ENCODE measurements at places on chromosomes 4 and X.

DNA sequence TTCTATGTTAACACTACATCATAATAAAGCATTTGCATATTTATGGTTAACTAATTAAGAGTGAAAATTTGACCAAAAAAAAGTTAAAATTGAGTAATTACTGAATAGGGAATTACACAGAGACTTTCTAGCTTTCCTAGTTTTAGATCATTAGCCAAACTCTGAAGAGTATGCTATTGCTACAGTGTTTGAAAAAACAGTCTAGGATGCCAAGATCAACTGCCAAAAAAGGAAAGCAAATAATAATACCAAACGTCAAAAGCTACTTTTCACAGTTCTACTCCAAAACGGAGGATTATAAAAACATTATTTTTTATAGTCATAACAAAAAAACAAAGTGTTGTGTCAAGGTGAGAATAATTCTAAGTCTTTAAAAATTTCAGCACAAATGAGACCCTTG is 359.8 kb upstream of the CTSO start:
- no peak for DNase-seq

DNA sequence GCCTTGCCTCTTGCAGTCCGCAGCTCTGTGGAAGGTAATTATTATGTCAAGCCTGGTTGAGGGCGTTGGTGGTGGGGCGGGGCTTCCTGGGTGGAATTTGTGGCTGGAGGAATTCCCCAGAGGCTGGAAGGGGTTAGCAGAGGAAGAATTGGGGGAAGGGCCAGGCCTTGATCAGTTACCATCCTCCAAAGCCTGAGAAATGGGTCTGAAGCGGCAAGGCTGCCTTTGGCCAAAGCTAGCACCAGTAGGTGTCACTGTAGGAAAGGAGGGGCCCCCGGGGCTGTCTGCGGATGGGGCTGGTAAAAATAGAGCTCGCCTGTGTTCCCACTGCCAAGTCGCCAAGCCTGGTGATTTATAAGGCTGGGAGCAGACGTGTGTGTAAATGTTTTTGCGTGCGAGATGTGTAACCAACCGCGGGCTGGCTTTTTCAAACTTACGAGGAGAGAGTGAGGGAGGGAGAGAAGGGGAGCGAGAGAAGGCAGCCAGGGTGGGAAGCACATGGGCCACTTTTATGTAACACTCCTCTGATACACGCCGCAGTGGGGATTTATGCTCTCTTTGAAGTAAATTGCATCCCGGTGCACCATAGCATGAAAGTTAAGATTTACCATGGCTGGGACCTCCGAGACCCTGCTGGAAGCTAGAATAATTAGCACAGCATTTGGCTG is 367.0 kb downstream of the BCOR start:
- peak; percentile 87 for DNase-seq

DNA sequence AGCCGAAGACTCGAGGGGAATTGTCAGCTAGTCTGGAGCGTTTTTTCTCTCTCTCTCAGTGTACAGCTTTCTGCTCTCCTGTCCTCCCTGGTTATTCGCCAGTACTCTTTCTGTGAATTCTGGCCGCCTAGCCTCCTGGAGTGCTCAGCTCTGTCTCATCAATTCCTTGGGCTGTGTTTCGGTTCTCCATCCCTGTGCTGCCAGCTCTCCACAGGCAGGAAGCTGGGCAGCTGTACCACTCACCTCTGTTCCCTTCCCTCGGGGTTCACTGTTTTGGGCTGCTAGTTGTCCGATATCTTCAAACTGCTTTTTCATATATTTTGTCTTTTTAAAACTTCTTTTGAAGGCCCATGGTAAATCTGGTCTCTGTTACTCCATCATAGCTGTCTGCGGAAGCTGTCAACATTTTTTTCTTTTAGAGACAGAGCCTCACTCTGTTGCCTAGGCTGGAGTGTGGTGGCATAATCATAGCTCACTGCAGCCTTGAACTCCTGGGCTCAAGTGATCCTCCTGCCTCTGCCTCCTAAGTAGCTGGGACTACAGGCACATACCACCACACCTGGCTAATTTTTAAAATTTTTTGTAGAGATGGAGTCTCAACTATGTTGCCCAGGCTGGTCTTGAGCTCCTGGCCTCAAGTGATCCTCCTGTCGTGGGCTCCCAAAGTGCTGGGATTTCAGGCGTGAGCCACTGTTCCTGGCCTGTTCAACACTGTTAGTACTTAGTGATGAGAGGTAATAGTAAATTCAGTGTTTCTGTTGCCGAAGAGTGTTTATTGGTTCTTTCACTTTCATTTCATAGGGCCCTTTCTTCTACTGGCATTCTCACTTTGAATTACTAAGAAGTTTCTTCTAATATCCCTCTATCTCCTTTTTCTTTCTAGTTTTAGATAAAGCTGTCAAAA is 18.6 kb downstream of the ZCCHC4 start:
- no peak for DNase-seq

- no peak for DNase-seq
Observed at GRCh38 chrX:46561824-46562657, 11.5 kb upstream of the CHST7 start.

DNA sequence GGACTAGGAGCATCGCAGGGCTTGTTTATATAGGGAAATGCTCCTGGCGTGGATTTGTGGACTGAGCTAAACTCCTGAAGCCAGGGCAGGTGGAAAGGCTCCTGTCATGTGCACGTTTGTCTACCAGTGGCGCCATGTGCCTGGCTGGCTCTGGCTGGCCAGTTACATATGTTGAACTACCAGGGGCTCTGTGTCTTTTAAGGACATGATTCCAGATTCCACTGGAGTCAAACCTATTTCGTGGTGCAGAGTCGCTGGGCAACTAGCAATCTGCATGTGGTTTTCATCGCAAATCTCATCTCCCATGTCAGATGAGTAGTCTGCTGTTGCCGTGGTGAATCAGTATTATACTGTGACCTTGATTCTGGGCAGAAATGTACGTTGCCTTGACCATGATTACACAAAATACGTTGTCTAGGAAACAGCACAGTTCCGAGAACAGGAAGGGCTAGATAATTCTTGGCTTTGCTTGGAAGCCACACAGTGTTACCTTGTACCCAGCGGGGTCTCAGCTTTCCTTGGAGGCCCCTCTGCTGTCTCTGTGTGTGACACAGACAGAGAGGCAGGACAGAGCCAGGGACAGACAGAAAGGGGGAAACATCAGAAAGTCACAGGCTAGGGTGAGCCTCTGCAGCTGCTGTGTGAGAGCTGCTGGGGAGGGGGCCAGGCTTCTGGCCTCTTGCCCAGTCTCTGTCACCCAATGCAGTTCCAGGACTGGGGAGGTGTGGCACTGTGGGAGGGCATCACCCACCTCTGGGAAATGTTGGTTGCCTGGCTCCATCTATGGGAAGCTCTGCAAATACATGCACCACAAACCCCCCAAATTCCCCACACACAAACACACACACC is 19.2 kb downstream of the PNMA6E start:
- peak; percentile 65 for DNase-seq

- DNase-seq, result no peak
Observed at GRCh38 chrX:24025741-24026403, 1.1 kb downstream of the KLHL15 start.

GRCh38 chr4:98658287-98659105 is at the start of gene TSPAN5:
TSS of gene TSPAN5 (minus strand) at chr4:98658611.
- DNase-seq, result peak; percentile 78

GRCh38 chr4:157358851-157359250 is 138.3 kb downstream of the GRIA2 start:
- no peak for DNase-seq

DNA sequence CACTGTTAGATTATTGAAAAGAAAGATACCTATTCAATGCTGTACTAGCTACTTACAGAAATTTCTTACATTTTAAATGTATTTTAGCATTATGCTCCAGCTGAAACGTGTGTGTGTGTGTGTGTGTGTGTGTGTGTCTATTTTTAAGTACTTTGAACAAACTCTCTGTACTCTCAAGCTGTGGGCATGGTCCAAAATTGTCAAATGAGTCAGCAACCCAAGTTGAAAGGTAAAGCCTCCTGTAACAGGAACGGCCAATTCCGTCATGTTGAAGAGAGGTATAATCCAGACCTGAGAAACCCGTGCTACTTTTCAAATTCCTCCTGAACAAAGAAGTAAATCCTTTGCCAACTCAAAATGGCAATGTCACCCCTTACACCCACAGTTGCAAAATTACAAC is 20.5 kb downstream of the MAOB start:
- no peak for DNase-seq

DNA sequence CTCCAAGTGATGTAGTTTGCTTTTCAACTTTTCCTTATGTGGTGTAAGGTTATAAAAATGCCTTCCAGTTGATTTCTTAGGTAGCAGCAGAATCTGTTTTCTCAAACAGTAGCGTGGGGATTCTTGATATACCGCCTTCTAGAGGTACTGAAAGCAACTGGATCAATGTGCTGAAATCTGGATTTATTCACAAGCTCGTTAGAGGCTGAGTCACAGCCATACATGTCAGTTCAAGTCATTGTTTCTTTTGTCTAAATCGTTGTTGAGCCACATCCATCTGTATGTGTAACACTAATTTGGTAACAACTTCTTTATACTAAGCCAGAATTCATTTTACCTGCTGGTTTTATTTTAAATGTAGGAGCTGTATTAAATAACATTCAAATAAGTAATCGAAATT is 200.0 kb upstream of the MAD2L1 start:
- DNase-seq, result no peak
